A549 treated with dexamethasone at 1 μM for 4 hours (cell line): ENCODE measurements at places on chromosomes 12 and 14. TPM values are rescaled to one million over a fixed set of nuclear protein-coding genes. Genes with fewer than 3 reads are reported as not detected.

The IFI27L2 gene
- 46.1 to 64.1 TPM (median 49.7 TPM) in 5 replicates for total RNA-seq

The EPYC gene
- not detected in 5 replicates for total RNA-seq

The CPM gene
- 5.3 to 8.4 TPM (median 6.8 TPM) in 5 replicates for total RNA-seq

The IQSEC3 gene
- total RNA-seq, result 0.01 to 0.11 TPM (median 0.02 TPM) in 5 replicates

The KRT1 gene
- not detected in 5 replicates for total RNA-seq
